ENCODE measurements at places on chromosomes 13 and 19. TPM values are rescaled to one million over a fixed set of nuclear protein-coding genes. Genes with fewer than 3 reads are reported as not detected.

The TNNI3 gene
- 3.2 TPM for polyA plus RNA-seq

The PIP5K1C gene
- polyA plus RNA-seq: 22.0 TPM

- no peak for DNase-seq
Measured at GRCh38 chr13:42101821-42102585, 53.6 kb downstream of the DGKH start.

- DNase-seq: no peak
Measured at GRCh38 chr19:2221250-2221831, 14.8 kb downstream of the PLEKHJ1 start.

DNA sequence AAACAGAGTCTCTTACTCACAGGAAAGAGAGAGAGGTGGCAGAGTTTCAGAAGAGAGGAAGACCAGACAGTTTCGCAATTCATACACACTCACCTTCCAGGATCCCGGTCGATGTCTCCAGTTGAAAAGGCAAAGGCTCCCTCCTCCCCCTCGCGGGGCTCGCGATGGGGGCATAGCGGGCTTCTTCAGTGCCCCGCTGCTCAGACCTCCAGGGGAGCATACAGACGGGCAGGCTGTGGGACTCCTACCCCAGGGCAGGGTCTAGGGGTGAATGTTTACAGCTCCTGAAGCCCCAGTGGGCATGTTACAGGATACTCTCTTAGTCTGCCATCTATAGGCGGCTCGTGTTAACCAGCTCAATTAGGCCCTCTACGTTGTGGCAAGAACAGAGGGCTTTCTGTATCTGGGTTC is 139.2 kb downstream of the SLITRK5 start:
- no peak for DNase-seq

Measured in forelimb muscle (tissue), 1 donor.